Renal cortex interstitium (tissue), 15 donors: ENCODE measurements at places on chromosomes 12 and 14. TPM values are rescaled to one million over a fixed set of nuclear protein-coding genes. Genes with fewer than 3 reads are reported as not detected.

DNA sequence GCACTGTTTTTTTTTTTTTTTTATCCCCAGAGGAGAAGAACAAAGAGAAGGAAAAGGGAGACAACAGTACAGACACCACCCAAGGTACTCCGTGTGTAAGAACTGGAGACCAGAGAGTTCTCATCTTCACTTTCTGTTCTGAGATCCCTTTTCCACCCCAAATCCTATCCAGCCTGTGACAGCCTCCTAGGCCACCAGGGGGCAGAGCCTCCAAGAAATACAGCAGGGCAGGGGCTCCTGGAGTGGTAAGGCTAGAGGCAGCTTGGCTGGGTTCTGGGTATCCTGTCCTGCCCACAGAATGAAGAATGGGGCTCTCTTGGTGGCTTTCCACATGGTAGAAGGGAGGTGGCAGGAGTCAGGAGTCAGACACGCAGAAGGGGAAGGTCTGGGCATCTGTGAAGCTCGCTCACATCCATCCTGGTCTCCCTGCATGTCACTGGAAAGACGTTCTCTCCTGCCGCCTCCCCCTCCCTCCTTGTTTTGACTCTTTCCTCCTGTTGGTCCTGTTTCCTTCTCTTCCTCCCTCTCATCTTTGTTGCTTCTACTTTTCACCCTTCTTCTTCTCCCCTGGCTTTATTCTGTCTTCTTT is 12.0 kb downstream of the CLSTN3 start:
- DNase-seq, result no peak

DNA sequence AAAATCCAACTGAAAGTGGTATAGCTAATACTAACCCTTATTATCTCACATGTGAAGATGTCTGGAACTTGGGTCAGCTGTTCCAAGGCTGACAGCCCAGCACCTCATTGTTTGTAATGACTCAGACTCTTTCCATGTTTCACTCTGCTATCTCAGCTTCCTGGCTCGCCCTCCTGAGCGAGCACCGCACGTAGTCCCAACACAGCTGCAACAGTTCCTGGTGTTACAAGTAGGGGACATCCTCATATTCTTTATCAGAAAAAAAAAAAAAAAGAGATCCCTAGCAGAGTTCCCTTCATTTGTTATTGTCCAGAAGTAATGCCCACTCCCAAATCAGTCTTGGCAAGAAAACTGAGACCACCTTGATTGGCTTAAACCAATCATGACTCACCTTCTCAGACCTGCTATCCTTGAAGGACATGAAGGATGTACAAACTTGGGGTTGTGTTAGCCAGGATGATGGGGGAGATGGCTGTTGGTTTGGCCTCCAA is 92.5 kb downstream of the ADCK1 start:
- DNase-seq, result no peak

The PZP gene
- 0.88 TPM for polyA plus RNA-seq

DNA sequence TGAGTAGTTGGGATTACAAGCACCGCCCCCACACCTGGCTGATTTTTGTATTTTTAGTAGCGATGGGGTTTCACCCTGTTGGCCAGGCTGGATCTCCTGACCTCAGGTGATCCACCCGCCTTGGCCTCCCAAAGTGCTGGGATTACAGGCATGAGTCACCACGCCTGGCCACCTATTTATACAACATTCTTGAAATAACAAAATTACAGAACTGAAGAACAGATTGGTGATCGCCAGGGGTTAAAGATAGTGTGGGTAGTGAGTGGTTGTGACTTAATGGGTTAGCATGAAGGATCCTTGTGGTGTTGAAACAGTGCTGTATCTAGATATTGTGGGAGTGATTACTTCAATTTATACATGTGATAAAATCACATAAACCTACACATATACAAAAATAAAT is 7.4 kb downstream of the GLIPR1L1 start:
- no peak for DNase-seq

The RALGAPA1 gene
- 35.7 TPM for polyA plus RNA-seq

The POTEG gene
- polyA plus RNA-seq, result not detected

The TCP11L2 gene
- 28.4 TPM for polyA plus RNA-seq

The RIPK3 gene
- 2.5 TPM for polyA plus RNA-seq

DNA sequence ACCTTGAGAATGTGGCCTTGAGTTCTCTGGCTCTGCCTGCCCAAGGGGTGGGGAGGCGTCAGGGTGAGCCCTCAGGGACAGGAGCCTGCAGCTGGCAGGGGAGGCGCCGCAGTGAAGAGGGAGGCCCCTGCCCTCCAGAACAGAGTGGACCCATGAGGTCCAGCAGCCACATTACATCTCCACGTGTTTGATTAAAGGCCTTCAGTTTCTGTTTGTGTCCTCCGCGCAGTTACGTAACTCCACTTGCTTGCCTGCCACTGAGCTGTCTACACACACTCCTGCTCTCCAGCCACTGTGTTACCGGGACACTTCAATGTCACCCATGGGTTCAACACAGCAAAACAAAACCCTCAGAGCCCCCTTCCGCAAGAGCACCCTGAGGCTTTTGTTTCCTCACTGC is 70.4 kb downstream of the CHGA start:
- DNase-seq, result no peak

- no peak for DNase-seq
Measured at GRCh38 chr12:78316136-78316535, 485.4 kb downstream of the NAV3 start.

- DNase-seq, result no peak
Measured at GRCh38 chr14:65745396-65746190, 333.1 kb downstream of the FUT8 start.

The PLEKHH1 gene
- polyA plus RNA-seq, result 43.9 TPM
